Activated CD4-positive, alpha-beta memory T cell treated with anti-CD3 and anti-CD28 coated beads for 36 hours (primary cell): ENCODE measurements at places on chromosomes 5 and 9. TPM values are rescaled to one million over a fixed set of nuclear protein-coding genes. Genes with fewer than 3 reads are reported as not detected.
A peak's percentile ranks its signal among the peaks of the same experiment; 100 is the strongest.

DNA sequence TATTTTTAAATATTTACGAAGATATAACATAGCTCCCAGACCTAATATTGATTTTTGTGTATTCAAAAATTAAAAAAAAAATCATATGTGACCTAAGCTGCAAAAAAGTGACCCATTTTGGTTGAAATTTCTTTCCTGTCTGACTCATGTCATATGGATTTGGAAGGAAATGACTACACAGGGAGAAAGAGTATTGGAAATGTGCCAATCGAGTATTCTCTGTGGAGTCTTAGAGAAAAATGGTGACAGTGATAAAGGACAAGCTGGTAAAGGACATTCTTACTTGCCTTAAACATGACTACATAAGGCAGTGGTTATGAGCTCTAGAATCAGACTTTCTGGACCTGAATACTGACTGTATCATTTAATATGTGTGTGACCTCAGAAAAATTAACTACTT lies 262.9 kb upstream of the PTPRD start:
- DNase-seq = no peak
- no peaks in the 10 kb centered on the region for H3K36me3 ChIP-seq
- no peak overlapping the region for H3K27ac ChIP-seq

DNA sequence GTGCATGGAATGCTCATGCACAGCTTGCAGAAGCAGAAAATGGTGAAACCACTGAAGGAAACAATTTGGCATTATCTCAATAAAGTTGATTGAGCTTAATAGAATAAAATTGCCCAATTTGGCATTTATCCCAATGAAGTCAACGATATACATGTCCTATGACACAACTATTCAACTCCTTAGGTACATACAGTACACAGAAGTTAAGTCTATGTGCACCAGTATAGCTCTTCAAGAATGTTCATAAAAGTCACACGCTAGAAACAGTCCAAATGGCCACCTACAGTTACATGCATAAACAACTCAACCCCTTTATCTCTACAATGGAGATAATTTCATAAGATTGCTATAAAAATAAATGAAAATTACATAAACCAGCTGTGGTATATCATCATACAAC lies 184.5 kb downstream of the DENND1A start:
- H3K4me3 ChIP-seq = no peak overlapping the region
- DNase-seq = no peak
- peaks cover 15% of the 10 kb centered on the region for H3K4me1 ChIP-seq
- no peaks in the 10 kb centered on the region for H3K27me3 ChIP-seq

GRCh38 chr9:128383007-128383753 lies 12.0 kb downstream of the URM1 start:
- no peaks in the 10 kb centered on the region for H3K27me3 ChIP-seq
- H3K36me3 ChIP-seq = peaks cover 29% of the 10 kb centered on the region
- no peaks in the 10 kb centered on the region for H3K4me1 ChIP-seq
- no peak overlapping the region for H3K27ac ChIP-seq
- H3K4me3 ChIP-seq = no peak overlapping the region

DNA sequence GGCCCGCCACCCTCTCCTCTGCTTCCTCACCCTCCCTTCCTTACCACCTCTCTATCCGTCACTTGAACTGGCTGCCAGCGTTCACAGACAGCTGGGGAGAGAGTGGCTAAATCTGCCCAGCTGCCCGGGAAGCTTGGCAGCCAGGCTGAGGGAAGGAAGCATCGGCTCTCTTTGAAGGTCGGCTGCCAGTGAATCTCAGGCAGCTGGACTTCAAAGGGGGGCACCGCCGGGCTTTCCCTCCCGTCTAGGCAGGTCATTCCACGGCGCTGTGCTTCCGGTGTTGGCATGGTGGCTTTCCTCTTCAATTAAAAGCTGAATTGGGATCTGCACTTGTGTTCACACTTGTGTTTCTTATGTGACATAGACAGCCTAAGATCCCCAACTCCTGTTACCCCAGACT lies 174.0 kb downstream of the GDNF start:
- H3K27ac ChIP-seq = no peak overlapping the region
- H3K27me3 ChIP-seq = no peaks in the 10 kb centered on the region
- no peak for DNase-seq
- no peaks in the 10 kb centered on the region for H3K4me1 ChIP-seq

- peaks cover 3% of the 10 kb centered on the region for H3K27me3 ChIP-seq
- no peaks in the 10 kb centered on the region for H3K4me1 ChIP-seq
- no peak for DNase-seq
- H3K36me3 ChIP-seq = no peaks in the 10 kb centered on the region
- no peak overlapping the region for H3K27ac ChIP-seq
Measured at GRCh38 chr5:108650997-108651396, 96.7 kb upstream of the FER start.

- DNase-seq = no peak
- H3K4me3 ChIP-seq = no peak overlapping the region
- peaks cover 3% of the 10 kb centered on the region for H3K4me1 ChIP-seq
- H3K27me3 ChIP-seq = no peaks in the 10 kb centered on the region
Measured at GRCh38 chr9:6142799-6143454, 72.7 kb upstream of the IL33 start.

- peaks cover 11% of the 10 kb centered on the region for H3K36me3 ChIP-seq
- H3K27me3 ChIP-seq = no peaks in the 10 kb centered on the region
- no peak overlapping the region for H3K4me3 ChIP-seq
- no peak overlapping the region for H3K27ac ChIP-seq
- DNase-seq = no peak
- H3K4me1 ChIP-seq = peaks cover 36% of the 10 kb centered on the region
Measured at GRCh38 chr9:6896562-6896961, 138.8 kb downstream of the KDM4C start.

DNA sequence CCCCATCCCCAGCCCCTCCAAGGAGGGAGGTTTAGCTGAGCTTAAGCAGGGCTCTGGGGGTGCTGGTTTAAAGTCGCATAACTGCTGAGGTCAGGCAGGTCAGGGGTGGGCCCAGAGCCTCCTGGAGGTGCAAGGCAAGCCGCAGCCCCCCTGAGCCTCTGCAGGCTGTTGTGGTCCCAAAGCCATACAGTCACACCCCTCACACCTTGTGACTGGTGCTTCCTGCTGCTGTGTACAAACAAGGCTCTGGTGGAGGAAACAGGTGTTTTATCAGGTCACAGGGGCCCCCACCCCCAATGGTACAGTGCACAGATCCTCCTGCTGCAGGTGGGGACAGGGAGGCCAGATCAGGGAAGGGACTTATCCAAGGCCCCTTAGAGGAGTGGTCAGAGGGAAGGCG lies 8.0 kb downstream of the TCF7 start:
- peak overlapping the region; percentile 46 for H3K4me3 ChIP-seq
- DNase-seq = peak; percentile 58
- no peaks in the 10 kb centered on the region for H3K27me3 ChIP-seq
- peak overlapping the region; percentile 72 for H3K27ac ChIP-seq
- H3K4me1 ChIP-seq = peaks cover 99% of the 10 kb centered on the region

GRCh38 chr5:115947260-115947659 lies 15.0 kb upstream of the LVRN start:
- H3K27ac ChIP-seq = no peak overlapping the region
- no peaks in the 10 kb centered on the region for H3K4me1 ChIP-seq
- no peak overlapping the region for H3K4me3 ChIP-seq
- H3K36me3 ChIP-seq = no peaks in the 10 kb centered on the region
- DNase-seq = no peak

- H3K4me3 ChIP-seq = no peak overlapping the region
- no peak for DNase-seq
- no peaks in the 10 kb centered on the region for H3K4me1 ChIP-seq
- peaks cover 6% of the 10 kb centered on the region for H3K36me3 ChIP-seq
Measured at GRCh38 chr5:78339617-78340436, 20.6 kb upstream of the SCAMP1 start.

- H3K4me3 ChIP-seq = no peak overlapping the region
- no peak for DNase-seq
- peaks cover 2% of the 10 kb centered on the region for H3K27me3 ChIP-seq
- peaks cover 5% of the 10 kb centered on the region for H3K4me1 ChIP-seq
- H3K27ac ChIP-seq = no peak overlapping the region
- H3K36me3 ChIP-seq = no peaks in the 10 kb centered on the region
Measured at GRCh38 chr9:19555214-19555613, 146.4 kb downstream of the ACER2 start.

DNA sequence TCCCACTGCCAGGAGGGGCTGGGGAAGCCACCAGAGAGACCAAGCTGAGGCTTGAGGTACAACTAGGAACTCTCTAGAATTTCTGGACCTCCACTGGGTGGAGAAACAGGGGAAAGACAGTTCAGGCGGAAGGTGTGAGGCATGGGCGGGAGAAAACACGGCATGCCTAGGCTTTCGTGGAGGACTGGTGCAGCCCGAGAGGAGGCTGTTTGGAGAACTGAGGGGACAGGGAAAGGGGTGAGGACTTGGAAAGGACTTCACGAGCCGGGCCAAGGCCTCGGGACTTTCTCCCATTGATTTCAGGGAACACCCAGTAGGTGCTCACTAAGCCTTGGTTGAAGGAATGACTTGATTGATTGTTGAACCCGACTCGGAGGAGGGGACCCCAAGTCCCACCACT lies 9.5 kb upstream of the ADGRD2 start:
- H3K27me3 ChIP-seq = peaks cover 21% of the 10 kb centered on the region
- no peaks in the 10 kb centered on the region for H3K36me3 ChIP-seq
- no peak overlapping the region for H3K27ac ChIP-seq
- H3K4me1 ChIP-seq = no peaks in the 10 kb centered on the region

GRCh38 chr5:175444060-175444904 lies at the start of gene DRD1:
Gene DRD1 (minus strand): TSS chr5:175444182. CDS start chr5:175443099, 1,083 bp downstream.
- peaks cover 10% of the 10 kb centered on the region for H3K4me1 ChIP-seq
- H3K27ac ChIP-seq = no peak within 1 kb of the TSS
- H3K36me3 ChIP-seq = no peaks in the 10 kb centered on the region
- peak; percentile 59 for DNase-seq
- peaks cover 58% of the 10 kb centered on the region for H3K27me3 ChIP-seq

DNA sequence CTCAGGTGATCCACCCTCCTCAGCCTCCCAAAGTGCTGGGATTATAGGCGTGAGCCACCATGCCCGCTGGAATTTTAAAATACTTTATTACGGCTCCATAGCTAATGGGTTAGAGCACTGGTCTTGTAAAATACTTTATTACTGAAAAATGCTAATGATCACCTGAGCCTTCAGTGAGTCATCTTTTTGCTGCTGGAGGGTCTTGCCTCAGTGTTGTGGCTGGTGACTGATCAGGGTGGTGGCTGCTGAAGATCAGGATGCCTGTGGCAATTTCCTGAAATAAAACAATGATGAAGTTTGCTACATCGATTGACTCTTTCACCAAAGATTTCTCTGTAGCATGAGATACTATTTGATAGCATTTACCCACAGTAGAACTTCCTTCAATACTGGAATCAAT lies 26.0 kb upstream of the GNE start:
- H3K27me3 ChIP-seq = no peaks in the 10 kb centered on the region
- no peak overlapping the region for H3K27ac ChIP-seq
- H3K4me1 ChIP-seq = no peaks in the 10 kb centered on the region
- no peak overlapping the region for H3K4me3 ChIP-seq

DNA sequence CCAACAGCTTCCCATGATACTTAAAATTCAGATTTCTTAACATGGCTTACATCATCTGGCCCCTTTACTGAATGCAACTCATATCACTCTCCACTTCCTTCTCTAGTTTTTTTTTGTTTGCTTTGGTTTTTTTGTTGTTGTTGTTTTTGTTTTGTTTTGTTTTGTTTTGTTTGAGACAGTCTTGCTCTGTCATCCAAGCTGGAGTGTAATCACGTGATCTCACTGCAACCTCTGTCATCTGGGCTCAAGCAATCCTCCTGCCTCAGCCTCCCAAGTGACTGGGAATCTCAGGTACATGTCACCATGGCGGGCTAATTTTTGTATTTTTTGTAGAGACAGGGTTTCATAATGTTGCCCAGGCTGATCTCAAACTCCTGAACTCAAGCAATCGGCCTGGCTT lies 41.4 kb downstream of the CPLANE1 start:
- DNase-seq = no peak
- H3K36me3 ChIP-seq = peaks cover 4% of the 10 kb centered on the region
- H3K4me3 ChIP-seq = no peak overlapping the region

DNA sequence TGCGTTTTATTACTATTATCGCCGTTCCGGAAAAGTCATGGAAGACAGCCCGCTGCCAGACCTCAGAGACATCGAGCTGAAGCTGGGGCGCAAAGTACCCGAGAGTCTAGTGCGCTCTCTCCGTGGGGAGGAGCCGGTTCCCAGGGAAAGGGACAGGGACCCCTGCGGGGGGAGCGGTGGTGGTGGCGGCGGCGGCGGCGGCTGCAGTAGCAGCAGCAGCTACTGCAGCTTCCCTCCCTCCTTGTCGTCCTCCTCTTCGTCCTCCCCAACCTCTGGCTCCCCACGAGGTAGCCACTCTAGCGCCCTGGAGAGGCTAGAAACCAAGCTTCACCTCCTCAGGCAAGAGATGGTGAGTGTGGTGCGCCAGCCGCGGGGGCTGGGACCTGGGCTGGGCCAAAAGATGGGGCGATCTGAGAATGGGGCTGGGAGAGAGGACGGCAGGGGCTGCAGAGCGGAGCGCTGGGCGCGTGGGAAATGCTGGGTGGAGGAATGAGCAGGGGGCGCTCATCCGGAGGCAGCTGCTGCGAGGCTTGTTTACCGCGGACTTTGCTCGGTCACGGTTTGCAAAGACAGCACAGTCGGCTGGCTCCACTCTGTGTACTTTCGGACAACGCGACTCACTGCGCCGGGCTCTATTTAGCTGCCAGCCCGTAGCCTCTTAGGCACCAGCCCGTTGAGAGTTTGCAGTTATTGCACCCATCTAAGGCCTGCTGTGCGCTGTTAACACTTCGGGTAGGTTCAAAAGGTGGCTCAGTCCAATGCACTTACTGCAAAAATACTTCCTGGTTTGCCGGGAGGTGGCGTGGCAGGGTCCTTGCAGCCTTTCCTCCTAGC lies 1.1 kb downstream of the LURAP1L start:
- no peak for DNase-seq
- H3K4me1 ChIP-seq = peaks cover 3% of the 10 kb centered on the region
- H3K27ac ChIP-seq = no peak overlapping the region

- peaks cover 42% of the 10 kb centered on the region for H3K4me1 ChIP-seq
- H3K4me3 ChIP-seq = no peak overlapping the region
- peak overlapping the region; percentile 55 for H3K27ac ChIP-seq
- H3K36me3 ChIP-seq = peaks cover 69% of the 10 kb centered on the region
- no peaks in the 10 kb centered on the region for H3K27me3 ChIP-seq
- no peak for DNase-seq
Measured at GRCh38 chr5:138560971-138561370, 14.2 kb downstream of the HSPA9 start.

GRCh38 chr9:121295662-121296191 lies 27.8 kb downstream of the GSN start:
- peaks cover 16% of the 10 kb centered on the region for H3K27me3 ChIP-seq
- no peak overlapping the region for H3K4me3 ChIP-seq
- H3K4me1 ChIP-seq = peaks cover 13% of the 10 kb centered on the region
- no peaks in the 10 kb centered on the region for H3K36me3 ChIP-seq
- no peak overlapping the region for H3K27ac ChIP-seq

DNA sequence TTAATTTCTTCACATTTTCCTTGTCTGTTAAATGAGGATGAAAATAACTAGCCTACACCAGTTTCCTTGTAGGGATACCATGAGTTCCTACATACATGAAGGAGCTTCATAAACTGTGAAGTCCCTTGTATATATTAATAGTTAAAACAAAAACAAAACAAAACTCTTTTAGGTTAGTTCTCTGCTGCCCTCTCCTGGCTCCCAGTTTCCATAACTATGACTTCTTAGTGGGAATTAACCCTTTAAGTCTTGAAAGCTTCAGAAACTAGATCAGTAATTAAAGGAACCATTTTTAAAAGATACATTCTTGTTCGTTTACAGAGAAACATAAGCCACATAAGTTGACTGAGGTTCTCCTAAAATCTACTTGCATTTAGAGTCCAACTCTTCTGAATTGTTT lies 500.0 kb upstream of the C9orf72 start:
- no peak for DNase-seq
- no peaks in the 10 kb centered on the region for H3K27me3 ChIP-seq
- no peak overlapping the region for H3K4me3 ChIP-seq
- H3K27ac ChIP-seq = no peak overlapping the region

The SPINK4 gene
- not detected for total RNA-seq

The NKD2 gene
- 0.41 TPM for total RNA-seq

The IFNA4 gene
- total RNA-seq = not detected

The RNF183 gene
- 0.39 TPM for total RNA-seq

The ALAD gene
- total RNA-seq = 22.9 TPM

The ST8SIA4 gene
- 35.1 TPM for total RNA-seq

The PHF24 gene
- not detected for total RNA-seq

The ZNF366 gene
- not detected for total RNA-seq
